Cardiac septum (tissue), 1 donor: ENCODE measurements at places on chromosomes 11 and 22. TPM values are rescaled to one million over a fixed set of nuclear protein-coding genes. Genes with fewer than 3 reads are reported as not detected.

GRCh38 chr11:88464528-88464927, 127.0 kb upstream of the CTSC start:
- no peak for DNase-seq

GRCh38 chr11:122202951-122203456, 87.0 kb upstream of the BLID start:
- DNase-seq = no peak

DNA sequence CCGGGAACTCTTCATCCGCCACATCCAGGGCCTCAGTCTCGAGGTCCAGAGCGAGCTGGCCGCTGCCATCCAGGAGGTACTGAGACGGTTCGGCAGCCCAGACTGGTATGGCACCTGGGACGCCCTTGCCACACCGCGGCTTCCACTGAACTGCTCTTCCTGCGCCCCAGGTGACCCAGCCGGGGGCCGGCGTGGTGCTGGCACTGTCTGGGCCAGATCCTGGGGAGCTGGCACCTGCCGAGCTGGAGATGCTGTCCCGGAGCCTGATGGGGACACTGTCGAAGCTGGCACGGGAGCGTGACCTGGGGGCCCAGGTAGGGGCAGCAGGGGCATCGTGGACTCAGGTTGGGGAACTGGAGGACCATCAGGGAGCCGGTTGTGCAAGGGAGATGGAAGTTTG, 1.4 kb downstream of the CCDC88B start:
- no peak for DNase-seq

GRCh38 chr11:26353010-26353409, 21.1 kb downstream of the ANO3 start:
- DNase-seq = no peak

DNA sequence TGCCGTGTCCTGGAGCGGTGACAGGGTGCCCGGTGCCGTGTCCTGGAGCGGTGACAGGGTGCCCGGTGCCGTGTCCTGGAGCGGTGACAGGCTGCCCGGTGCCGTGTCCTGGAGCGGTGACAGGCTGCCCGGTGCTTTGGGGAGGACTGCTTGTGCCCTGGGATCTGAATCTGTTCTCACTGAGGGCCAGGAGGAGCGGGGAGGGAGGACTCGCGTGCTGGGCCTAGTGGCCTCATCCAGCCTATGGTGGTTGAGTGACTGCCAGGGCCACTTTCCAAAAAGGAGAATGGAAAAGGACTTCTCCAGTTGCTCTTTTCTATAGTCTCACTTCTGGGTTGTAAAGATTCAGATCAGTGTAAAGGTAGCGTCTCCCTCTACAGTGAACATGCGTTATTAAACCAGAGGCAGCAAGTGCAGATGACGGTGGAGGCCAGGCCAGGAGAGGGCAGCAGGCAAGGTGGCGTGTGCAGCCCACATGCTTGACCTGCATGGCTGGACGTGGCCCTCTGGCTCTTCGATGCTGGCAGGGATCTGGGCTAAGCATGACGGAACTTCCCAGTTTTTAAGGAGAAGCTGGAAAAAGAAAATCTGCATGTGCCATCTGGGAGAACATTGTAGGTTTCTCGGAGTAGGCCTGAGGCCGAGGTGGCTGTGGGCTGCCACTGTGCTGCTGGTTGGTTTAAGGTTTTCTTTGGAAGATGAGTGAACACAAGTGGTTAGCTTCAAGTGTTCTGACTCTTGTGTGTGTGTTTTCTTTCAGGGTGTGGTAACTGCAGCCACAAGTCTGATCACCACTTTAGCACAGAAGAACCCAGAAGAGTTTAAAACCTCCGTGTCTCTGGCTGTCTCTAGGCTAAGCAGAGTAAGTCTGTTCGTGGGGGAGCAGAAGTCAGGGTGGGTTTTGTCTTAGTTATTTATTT, 55.0 kb downstream of the AP2A2 start:
- DNase-seq = no peak

DNA sequence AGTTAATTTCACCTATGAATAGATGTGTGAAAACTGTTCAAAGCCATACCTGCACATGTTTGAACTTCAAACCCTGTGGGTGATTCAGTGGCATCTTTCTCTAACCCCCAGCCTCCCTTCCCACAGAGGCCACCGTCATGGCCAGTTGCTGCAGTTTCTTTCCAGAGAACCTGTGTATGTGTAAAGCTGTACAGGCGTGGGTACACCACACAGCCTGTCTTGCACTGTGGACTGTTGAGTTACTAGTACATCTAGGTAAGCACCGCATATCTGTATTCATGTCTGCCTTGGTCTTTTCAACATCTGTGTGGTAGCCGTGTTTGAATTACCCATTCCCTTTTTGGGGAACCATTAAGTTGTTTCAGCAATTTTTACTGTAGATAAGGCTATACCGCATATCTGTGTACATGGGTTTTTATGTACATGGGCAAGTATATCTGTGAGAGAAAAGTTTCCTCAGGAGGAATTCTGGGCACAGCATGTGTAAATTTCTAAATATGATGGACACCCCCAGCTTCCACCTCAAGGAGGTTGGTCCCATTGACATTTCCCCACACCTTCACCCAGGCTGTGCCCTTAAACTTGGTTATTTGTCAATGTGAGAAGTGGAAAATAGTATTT, 13.9 kb downstream of the NEAT1 start:
- peak; percentile 65 for DNase-seq

- no peak for DNase-seq
Measured at GRCh38 chr11:47083913-47084312, 92.8 kb downstream of the ARFGAP2 start.

DNA sequence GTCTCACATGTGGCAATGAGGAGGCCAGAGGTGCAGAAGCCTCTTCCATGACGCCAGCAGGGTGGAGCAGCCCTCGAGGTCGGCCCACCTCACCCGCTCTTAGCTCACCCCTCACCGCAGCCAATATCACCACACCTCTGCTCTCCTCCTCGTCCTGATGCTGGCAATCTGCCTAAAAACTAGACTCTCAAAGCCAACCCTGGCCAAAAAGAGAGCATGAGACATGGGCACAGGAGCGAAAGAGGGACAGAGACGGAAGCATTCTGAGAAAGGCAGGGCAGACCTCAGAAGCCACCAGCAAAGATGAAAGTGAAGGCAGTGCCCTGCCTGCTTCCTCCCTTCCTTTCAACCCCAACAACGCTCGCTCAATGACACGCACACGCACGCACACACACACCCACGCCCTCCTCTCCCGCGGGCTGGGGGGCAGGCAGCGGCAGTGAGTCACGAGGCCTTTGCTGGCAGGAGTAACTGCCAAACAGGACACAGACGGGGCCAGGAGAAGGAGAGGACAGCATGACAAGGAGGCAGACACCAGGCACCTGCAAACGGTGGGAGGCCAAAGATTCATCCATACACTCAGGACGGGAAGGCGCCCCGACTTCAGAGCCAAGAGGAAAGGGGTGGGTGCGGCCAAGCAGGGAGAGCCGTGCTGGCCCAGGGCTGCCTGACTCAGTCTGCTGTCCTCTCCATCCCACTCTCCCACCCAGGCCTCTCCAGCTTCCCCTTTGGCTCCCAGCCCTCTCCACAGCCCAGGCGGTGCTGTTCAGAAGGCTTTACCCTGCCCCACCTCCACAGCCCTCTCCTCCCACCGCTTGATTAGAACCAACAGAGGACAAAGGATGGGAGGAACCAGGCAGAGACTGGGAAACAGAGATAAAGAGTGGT, 11.4 kb downstream of the IGSF9B start:
- peak; percentile 90 for DNase-seq

- no peak for DNase-seq
Measured at GRCh38 chr22:38305471-38306448, 11.5 kb downstream of the CSNK1E start.

GRCh38 chr11:84333221-84333620, 1047.1 kb upstream of the CCDC90B start:
- no peak for DNase-seq

DNA sequence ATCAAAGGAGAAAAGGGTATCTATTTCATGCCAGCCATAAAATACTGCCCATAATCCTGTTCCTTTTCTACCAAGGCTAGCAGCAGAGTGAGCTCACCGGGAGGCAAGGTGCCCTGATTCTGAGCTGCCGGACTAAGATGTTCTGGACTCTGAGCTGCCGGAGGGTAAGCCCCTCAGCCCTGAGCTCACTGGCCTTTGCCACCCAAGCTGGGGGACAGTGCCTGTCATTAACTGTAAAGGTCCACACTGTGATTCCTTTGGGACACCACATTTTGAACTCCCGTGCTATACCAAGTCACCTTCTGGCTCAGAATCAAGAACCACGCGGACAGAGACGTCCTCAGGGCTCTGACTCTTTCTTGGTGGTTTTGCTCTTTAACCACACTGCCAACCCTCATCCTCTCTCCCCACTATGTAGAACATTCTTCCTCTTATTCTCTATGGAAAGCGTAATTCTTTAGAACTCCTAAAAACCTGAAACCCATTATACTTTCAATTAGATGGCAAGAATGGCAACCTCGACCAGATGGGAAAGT, 88.4 kb upstream of the BID start:
- no peak for DNase-seq

DNA sequence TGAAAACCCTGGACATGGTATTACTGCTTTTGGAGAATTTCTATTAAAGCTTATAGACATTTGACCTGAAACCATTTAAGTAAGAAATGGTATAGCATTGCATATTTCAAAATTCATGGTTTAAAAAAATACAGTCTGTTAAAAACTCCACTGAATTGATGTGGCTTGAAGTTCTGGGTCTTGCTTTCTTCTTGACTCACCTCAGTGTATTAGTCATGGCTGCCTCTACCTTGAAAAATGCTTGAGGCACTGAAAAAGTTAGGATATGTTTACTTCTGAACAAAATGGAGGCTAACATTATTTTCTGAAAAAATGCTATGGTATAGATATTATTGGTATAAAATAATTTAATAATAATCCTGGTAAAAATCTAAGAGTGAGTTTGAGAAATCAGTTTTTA, 349.2 kb downstream of the AASDHPPT start:
- no peak for DNase-seq

DNA sequence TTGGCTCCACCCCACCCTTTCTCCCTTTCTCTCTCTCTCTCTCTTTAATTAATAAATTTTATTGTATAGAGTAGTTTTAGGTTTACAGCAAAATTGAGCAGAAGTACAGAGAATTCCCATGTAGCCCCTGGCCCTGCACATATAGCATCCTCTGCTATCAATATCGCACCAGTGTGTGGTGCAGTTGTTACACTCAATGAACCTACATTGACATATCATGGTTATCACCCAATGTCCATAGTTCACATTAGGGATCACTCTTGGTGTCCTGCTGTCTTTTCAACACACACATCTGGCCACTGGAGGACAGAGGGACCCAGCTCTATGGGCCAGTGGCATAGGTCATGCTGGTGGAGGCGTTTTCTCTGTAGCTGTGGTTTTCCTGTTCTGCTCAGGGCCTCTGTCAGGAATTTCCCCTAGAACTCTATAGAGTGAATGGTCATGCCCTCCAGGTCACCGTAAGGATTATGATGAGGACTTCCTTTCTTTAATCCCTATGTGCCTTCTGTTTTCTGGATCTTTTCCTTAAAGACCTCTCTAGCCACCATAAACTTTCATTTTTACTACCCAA, 98.2 kb upstream of the NAV2 start:
- no peak for DNase-seq

- DNase-seq = no peak
Measured at GRCh38 chr22:29475550-29475949, 4.5 kb upstream of the NEFH start.

GRCh38 chr11:70788248-70789022, 390.1 kb downstream of the CTTN start:
- DNase-seq = no peak

- DNase-seq = peak; percentile 56
Measured at GRCh38 chr11:125939081-125939521, 6.7 kb upstream of the VSIG10L2 start.

DNA sequence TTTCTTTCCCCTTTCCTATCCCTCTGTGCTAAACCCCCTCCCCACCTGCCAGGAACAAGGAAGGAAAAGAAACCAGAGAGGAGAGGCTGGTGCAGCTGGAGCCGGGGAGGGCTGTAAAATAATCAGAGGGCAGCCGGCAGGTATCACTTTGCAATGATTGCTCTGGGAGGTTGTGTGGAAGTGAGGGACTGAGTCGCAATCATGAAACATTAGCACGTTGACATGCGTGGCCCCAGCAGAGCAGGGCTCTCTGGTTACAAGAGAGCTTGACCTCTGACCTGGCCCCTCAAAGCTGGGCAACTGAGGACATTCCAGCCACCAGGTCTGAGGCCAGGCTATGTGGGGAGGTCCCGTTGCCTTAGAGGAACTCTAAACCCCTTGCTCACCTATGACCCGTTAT, 170.8 kb upstream of the BDNF start:
- no peak for DNase-seq

DNA sequence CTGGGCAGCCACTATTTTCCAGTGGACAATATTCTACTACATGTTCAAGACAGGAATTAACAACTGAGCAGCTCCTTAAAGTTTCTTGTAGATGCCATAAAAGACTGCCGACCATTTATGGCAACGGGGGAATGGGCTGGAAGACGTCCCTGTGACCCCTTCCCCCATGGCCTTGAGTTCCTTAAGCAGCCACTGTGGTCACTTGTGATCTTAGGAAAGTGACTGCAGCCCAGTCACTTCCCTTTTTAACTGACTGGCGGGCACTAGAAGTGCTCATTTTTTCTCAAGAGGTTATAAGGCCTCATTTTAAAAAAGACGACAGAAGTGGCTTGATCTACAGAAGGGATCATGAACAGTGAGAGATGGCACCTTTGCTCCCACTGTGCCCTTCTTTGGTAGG, 153.2 kb upstream of the NARS2 start:
- DNase-seq = no peak

- DNase-seq = no peak
Measured at GRCh38 chr11:9459667-9460321, 1.0 kb upstream of the ZNF143 start.

DNA sequence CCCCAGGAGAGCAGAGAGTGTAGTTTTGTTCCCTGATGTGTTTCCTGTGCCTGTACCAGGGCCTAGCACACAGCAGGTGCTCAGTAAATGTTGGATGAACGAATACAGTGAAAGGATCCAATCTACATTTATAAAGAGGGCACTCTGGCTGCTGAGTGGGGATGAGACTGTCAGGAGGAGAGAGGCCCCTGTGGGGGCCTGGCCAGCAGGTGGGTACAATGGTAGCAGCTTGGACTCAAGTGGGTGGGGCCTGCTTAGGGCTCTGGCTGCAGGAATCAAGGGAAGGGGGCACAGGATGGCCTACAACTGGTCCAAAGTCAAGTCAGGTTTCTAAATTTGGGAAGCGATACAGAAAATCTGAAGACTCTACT, 156.6 kb upstream of the GRK3 start:
- no peak for DNase-seq

DNA sequence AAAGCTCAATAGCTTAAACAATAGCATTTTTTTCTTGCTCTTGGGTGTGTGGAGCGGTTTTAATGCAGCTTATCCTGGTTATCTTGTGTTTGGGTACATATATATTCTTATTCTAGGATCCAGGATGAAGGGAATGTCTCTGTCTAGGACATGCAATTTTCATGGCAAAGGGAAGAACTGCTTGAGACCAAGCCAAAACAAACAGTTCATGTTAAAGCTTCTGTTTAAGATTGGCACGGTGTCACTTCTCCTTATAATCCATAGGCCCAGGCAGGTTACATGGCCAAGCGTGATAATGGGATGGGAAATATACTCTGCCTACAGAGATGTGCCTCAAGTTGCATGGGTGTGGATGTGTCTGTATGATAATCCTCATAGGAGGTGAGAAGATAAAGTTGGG, 177.1 kb upstream of the PGR start:
- no peak for DNase-seq

Gene KRTAP5-8
- not detected for total RNA-seq

Gene PDGFD
- total RNA-seq = 19.6 TPM

Gene CNIH2
- total RNA-seq = 0.22 TPM

Gene AQP11
- total RNA-seq = 0.54 TPM

Gene ARHGEF17
- 82.6 TPM for total RNA-seq

Gene CLDN5
- 9.3 TPM for total RNA-seq

Gene OOSP4A
- total RNA-seq = not detected

Gene SHISA8
- not detected for total RNA-seq

Gene CRYAB
- total RNA-seq = 8,606 TPM

Gene LYVE1
- total RNA-seq = 15.2 TPM
